ENCODE measurements at places on chromosomes 1 and 21.

- no peak for DNase-seq
Measured at GRCh38 chr1:10630661-10631120, 155.9 kb downstream of the PEX14 start.

DNA sequence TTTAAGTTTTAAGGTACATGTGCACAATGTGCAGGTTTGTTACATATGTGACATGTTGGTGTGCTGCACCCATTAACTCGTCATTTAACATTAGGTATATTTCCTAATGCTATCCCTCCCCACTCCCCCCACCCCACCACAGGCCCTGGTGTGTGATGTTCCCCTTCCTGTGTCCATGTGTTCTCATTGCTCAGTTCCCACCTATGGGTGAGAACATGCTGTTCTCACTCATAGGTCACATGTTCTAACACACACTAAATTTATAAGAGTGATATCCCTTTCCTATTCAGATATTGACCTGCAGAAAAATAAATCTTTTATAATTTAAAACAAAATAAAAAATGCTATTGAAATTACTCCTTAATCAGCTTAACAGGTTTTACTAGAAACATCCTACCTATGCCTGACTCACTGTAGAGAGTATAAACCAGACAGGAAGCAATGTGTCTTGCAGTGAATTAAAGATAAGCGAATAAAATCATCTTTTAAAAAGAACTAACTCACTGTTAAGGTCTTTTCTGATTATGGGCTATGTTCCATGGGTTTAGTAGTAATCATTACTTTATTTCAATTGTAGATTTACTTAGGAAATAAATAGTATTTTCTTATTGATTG is 82.0 kb upstream of the DPH5 start:
- no peak for DNase-seq

DNA sequence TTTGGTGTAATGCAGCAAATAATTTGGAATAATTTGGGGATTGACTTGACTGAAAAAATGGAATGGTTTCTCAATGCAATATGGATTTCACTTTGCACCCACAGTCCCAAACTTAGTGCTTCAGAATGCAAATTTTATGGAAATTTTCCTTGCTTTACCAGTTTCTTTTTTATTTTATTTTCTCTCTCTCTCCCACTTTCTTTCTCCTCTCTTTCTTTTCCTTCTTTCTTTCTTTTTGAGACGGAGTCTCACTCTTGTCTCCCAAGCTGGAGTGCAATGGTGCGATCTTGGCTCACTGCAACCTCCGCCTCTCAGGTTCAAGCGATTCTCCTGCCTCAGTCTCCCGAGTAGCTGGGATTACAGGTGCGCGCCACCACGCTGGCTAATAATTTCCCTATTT is 110.3 kb downstream of the KCNN3 start:
- DNase-seq, result no peak

DNA sequence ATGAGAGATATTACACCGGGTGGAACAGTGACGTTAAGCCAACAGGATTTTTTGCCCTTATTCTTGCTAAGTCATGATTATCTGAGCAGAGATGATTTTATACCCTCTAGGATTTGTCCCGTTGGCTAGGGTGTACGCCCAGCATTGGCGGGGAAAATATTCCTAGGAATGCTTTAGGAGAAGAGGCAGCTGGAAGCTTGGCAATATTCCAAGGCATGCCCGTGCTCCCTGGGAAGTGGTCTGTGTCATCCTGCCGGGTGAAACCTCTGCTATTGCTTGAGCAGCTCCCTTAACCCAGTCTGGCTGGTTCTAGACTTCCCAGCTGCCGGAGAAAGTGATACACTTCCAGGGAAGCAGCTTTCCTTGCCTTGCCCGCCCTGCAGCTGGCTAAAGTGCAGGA is 16.2 kb downstream of the CHRNB2 start:
- DNase-seq, result no peak

DNA sequence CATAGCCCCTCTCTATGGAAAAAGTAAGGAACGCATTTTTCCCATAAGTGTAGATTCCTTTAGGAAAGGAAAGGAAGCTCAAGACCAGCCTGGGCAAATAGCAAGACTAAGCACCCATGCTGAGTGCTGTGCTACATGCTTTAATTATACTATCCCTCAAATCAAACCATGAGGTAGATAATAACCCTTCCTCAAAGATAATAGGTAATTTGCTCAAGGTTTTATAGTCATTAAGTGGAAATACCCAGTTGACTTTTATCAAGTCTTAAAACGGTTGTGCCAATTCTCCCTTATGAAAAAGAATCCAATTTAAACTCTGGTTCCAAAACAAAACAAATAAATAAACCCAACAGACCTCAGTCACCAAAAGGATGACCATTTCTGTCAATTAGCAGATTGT is 3.4 kb downstream of the KIAA0319L start:
- DNase-seq, result no peak

DNA sequence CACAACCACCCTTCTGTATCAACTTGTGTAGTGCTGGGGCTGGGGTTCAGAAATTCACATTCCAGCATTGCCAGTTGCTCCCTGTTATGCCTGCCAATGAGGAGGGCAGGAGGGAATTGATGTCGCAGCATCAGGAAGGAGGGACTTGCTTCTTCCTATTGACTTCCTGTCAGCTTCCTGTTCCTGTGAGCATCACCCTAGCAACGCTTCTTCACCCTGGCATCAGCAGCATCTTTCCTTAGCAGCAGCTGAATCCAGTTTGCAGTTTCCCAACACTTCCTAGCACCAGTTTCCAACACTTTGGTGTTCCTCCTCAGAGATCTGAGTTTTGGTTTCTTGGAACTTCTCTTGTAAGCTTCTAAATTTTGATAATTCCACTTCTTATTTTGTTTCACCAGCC is 8.9 kb upstream of the TRIM62 start:
- DNase-seq, result no peak

DNA sequence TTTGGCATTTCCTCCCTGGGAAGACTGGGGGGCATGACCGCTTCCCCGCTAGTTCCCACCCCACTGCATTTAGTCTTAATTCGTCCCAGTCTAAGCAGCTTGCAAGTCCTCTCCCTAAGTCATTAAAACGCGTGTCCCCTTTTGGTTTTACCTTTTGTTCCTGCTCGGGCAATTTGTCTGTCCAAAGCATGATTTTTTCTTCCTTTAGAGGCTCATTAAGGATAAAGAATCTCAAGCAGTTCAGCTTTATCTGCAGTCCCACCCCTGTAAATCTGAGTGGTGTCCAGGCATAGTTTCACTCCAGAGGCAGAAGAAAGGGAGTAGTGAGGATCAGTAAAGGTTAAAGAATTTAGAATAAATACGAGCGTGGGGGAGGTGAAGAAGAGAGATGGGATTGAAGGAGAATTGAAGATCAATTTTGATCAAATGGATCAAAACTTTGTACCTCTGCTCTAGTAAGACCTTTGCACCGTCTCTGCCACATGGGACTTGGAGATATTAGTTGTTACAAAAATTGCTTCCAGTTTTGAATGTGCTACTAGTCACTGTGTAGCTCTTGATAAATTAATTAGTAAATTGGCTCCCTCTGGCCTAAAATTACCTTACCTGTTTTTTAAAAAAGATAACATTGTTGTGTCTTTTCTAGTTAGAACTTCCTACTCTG is 989 bp upstream of the ETV3 start:
- DNase-seq, result no peak

- no peak for DNase-seq
Measured at GRCh38 chr1:21366288-21366687, 73.6 kb upstream of the NBPF3 start.

GRCh38 chr1:79599257-79599656 is 592.7 kb upstream of the ADGRL4 start:
- DNase-seq, result no peak

- DNase-seq, result peak; percentile 43
Measured at GRCh38 chr1:46532498-46533178, 18.8 kb downstream of the KNCN start.

GRCh38 chr21:23951251-23951650 is 1656.0 kb downstream of the MRPL39 start:
- no peak for DNase-seq

Measured in T47D (cell line).